ENCODE measurements at places on chromosomes 3 and 15. TPM values are rescaled to one million over a fixed set of nuclear protein-coding genes. Genes with fewer than 3 reads are reported as not detected.

The AHSG gene
- total RNA-seq: not detected

The COL6A5 gene
- 6.3 TPM for total RNA-seq

The GHSR gene
- total RNA-seq: not detected

The PROS1 gene
- 70.5 TPM for total RNA-seq

DNA sequence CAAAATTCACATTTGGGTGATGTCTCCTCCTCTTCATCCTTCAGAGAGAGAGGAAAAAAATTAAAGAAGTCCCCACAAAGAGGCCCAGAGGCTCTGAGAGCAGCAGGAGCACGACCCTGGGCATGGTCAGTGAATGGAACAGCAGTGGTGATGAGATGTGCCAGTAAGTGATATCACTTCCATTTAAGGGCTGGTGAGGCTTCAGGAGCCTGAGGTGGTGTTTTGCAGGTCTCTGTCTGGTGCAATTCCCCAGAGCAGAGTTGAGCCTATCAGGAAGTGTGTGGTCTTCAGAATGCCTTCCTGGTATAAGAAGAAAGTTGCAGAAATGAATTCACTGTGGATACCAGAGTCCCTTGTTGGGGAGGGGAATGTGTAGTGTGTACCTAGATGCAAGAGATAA, 21.4 kb downstream of the ERICH6 start:
- no peak for DNase-seq

DNA sequence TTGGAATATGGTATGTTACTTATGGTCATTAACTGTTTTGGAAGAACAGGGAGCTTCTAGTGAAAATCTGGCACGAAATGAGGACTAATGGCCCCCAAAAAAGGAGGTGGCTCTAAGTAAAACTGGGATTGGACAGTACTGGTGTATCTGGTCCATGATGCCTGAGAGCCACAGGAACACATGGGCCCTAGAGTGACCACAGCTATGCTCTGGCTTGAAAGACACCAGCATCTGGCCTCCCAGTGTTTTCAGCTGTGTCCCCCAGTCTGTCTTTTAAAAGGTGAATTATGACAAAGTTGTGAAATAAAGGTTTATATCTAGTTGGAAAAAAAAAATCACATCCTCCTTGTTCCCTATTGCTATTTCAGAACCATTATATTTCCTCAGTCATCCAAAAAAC, 64.5 kb downstream of the GSK3B start:
- no peak for DNase-seq

DNA sequence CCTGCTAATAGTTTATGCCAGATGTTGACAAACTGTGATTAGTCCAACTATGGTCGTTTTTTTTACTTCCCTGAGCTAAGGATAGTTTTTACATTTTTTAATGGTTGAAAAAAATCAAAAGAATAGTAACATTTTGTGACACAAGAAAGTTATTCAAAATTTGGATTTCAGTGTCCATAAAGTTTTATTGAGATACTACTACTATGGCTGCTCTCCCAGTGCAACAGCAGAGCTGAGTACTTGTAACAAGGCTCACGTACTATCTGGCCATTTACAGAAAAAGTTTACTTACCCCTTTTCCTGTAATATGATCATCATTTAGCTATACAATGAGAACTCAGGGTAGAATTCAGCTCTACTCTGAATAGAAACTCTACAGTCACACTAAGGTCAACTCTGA, 11.5 kb upstream of the TMEM62 start:
- no peak for DNase-seq

GRCh38 chr3:50520849-50521248, 17.4 kb upstream of the CACNA2D2 start:
- DNase-seq: no peak

GRCh38 chr3:124846189-124846588, 41.0 kb downstream of the ITGB5 start:
- DNase-seq: no peak

DNA sequence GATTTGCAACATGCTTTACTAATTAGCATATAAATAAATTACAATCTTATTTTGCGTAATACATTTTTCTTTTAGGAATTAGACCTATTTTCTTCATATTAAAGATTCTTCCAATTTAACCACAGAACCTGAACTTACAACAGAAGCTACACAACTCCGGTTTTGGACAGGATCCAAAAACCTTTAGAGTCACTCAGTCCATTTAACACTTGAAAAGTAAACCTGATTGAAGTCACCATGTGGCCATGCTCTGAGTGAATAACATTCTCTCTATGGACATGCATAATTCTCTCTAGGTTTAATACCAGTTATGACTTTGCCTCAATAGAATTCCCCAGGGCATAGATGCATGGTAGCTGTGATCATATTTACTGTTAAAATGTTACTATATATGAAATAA, 751.0 kb downstream of the VGLL3 start:
- no peak for DNase-seq

GRCh38 chr3:85912980-85913379, 954.2 kb downstream of the CADM2 start:
- no peak for DNase-seq

DNA sequence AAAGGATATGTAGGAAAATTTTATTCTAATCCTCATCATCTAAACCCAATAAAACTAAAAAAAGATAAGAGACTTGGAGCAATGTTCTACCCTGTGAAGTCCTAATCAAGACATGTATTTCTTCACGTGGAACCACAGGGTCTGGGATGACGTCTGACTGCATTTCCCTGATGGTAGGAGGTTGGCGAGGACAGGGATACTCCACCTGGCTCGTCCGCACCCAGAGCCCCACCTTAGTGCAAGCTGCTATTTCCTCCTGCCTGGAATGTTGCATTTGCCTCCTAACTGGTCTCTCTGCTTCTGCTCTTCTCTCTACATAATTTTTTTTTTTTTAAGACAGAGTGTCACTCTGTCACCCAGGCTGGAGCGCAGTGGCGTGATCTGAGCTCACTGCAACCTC, 57.7 kb upstream of the RASGRP1 start:
- DNase-seq: no peak

DNA sequence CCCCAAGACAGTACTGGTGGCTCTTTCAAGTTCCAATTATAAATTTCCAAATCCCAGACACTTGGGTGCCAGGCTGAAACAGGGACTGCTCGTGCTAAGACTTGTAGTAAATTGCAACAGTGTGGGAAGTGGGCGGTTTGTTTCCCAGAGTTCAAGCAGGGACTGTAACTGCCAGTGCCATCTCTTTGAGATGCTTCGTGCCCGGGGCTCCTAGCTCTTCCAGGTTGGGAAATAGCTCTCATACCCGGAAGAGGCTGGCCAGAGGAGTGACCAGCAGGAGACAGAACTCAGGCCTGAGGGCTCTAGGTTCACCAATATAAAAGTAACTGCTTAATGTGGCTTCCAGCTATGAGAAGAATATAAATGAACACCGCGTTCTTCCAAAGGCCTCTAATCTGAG, 54.0 kb upstream of the NEO1 start:
- DNase-seq: no peak

DNA sequence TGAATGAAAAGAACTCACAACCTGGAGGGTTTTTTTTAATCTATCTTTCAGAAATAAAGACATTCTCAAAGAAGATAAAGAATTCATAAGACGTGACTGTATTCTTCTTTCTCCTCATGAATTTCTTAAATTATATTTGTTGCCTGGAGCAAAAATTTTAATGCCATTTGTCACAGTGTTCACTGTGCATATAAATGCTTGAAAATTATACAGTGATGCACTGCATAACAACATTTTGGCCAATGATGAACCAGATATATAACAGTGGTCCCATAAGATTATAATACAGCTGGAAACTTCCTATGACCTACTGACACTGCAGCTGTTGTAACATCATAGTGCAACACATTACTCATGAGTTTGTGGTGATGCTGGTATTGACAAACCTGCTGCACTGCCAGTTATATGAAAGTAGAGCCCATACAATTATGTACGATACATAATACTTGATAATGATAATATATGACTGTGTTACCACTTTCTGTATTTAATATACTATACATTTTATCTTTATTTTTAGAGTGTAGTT, 67.3 kb downstream of the P2RY1 start:
- no peak for DNase-seq

GRCh38 chr15:78880242-78880533, 7.5 kb downstream of the MORF4L1 start:
- no peak for DNase-seq

GRCh38 chr3:42451546-42452230, 41.3 kb upstream of the LYZL4 start:
- no peak for DNase-seq

DNA sequence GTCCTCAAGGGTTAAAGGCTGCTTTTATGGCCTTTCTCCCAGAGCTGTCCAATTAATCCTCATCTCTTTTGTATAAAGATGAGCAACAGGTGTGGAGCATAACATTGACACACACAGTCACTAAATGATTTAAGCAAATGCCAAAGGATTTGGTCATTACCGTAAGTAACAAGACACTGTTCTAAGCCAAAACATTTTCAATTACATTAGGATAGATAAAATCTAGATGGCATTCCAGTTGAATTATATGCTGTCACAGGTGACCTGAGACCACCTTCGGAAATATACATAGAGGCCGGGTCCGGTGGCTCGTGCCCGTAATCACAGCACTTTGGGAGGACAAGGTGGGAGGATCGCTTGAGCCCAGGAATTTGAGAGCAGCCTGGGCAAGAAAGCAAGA, 105.3 kb upstream of the UBE3A start:
- DNase-seq: no peak

DNA sequence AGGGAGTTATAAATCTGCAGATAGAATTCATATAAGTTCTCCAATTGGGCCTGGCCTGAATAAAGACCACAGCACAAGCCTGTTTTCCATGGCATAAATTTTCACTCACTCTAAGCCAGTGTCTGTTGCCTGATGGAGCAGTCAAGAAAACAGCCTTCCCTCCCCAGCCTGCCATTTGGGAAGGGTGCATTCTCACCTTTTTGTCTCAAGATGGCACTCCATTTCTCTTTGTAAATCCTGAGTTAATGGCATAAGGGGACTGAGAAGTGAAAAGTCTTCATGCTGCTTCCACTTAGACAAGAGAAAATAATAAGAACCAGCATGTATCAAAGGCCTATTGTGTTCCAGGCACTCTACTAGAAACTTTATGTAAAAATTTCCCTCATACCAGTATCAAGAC, 115.6 kb upstream of the MANF start:
- no peak for DNase-seq

Data from upper lobe of right lung (tissue), 1 donor.